ENCODE measurements at places on chromosomes 5 and 9. TPM values are rescaled to one million over a fixed set of nuclear protein-coding genes. Genes with fewer than 3 reads are reported as not detected.

GRCh38 chr9:20753761-20754160, 69.7 kb downstream of the FOCAD start:
- DNase-seq, result no peak

DNA sequence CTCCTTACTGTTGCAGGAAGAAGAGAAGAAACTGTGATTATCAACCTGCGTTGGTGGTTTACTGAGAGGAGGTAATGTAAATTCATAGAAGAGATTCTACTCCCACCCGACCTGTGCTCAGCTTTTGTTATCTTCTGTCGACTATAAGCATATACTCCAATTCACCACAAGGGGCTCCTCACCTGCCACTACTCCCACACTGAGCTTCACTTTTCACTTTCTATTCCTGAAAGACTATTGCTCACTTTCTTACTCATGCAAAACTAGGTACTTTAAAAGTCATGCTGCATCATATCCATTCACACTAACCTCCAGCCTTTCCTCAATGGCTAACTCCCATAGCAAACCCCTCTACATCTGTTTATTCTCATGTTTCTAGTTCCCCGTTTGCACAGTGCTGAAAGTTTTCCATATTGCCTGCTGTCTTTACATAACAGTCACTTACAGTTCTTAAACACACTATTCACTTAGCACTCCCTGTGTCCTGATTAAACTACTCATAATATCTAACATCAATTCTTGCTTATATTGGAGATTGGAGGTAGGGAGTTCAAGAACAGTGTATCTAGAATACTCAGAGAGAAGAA, 1062.6 kb downstream of the NR2F1-AS1 start:
- DNase-seq, result no peak

DNA sequence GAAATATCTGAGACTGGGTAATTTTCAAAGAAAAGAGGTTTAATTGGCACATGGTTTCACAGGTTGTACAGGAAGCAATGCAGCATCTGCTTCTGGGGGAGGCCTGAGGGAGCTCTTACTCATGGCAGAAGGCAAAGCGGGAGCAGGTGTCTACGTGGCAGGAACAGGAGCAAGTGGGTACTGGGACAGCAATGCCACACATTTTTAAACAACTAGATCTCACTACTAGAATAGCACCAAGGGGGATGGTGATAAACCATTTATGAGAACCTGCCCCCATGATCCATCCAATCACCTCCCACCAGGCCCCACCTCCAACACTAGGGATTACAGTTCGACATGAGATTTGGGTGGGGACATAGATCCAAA, 47.6 kb upstream of the HOMER1 start:
- DNase-seq, result no peak

- DNase-seq, result no peak
Measured at GRCh38 chr5:81435023-81435422, 41.1 kb upstream of the ACOT12 start.

- no peak for DNase-seq
Measured at GRCh38 chr5:85990998-85991397, 626.7 kb upstream of the COX7C start.

- no peak for DNase-seq
Measured at GRCh38 chr9:96085491-96086143, 210.1 kb downstream of the ERCC6L2 start.

GRCh38 chr5:72518001-72518683, 10.9 kb upstream of the ZNF366 start:
- peak; percentile 48 for DNase-seq

The THG1L gene
- total RNA-seq, result 14.0 TPM

The BARHL1 gene
- not detected for total RNA-seq

The KCNN2 gene
- 3.5 TPM for total RNA-seq
